NCI-H1105 (cell line): ENCODE measurements at places on chromosomes 3 and 15.

GRCh38 chr3:3578718-3579117 is 220.5 kb upstream of the LRRN1 start:
- no peak for DNase-seq

DNA sequence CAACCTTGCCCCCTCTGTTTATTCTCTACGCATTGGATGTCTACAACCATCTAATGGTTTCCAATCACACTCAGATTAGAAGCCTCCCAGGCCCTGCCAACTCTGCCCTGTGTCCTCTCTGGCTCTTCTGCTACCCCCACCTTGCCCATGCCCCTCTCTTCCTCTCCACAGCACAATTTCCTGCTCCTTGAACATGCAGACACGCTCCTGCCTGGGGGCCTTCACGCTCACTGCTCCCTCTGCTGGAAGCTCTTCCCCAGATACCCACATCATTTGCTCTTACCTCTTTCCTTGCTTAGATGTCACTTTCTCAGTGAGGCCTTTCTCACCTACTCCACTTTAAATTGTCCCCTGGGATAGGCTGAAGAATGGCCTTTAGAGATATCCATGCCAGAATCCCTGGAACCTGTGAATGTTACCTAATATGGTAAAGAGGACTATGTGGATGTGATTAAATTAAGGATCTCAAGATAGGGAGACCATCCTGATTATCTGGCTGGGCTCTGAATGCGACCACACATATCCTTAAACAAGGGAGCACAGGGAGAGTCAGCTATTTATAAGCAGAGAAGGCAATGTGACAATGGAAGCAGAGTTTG is 9.9 kb downstream of the KY start:
- no peak for DNase-seq

GRCh38 chr3:175695251-175695650 is 836.1 kb downstream of the NAALADL2 start:
- no peak for DNase-seq

- no peak for DNase-seq
These were observed 82.8 kb downstream of the SLCO3A1 start for GRCh38 chr15:91936182-91936775.

DNA sequence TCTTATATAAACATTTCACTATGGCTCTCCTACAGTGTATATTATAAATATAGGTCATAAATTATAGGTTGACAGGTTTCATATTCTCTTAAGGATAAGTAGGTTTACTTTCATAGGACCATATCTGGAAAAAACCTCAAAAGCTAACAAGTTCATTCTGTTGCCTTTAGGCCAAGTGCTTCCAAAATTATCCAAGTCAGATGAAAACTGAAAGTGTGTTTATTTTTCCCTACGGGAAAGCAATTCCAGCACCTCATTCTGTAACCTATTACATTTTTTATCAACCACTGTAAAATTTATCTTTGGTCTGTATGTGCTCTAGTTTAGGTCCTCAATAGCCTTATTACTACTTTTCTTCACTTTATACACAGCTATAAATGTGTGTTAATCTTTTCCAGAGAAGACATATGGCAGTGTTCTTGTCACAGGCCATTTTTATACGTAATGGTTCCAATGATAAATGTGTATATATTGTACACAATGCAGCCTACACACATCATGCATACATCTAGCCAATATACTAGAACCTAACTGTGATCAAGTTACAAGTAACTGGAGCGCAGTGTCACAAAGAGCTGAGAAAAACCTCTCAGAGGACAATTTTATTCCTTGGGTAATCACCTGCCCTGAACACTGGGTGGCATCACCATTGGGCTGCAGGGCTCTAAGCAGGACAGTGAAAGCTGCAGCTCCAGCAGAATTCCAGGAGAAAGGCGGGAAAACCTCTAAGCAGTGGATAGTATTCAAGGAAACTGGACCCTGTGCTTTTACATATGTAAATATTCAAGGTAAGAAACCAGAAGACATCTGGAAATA is 251.3 kb downstream of the CTNNB1 start:
- no peak for DNase-seq

GRCh38 chr3:184643442-184643841 is 68.4 kb downstream of the MAGEF1 start:
- DNase-seq: no peak

DNA sequence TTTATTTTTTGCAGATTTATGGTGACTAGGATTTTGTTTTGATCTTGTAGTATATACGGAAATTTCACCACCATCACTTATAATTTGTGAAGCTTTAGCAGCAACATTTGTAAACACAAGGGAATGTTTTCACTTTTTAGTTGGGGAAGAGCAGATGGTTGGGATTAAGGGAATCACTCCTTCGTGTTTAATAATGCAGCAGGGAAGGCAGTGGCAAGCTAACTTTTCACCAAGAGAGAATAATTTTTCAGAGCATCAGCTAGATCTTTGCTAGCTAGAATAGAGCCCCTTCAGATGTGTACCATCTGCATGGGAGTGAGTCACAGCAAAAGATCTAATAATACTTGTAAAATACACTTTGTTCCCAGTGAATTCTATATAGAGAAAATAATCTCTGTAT is 632.7 kb downstream of the CADM2 start:
- DNase-seq: no peak

DNA sequence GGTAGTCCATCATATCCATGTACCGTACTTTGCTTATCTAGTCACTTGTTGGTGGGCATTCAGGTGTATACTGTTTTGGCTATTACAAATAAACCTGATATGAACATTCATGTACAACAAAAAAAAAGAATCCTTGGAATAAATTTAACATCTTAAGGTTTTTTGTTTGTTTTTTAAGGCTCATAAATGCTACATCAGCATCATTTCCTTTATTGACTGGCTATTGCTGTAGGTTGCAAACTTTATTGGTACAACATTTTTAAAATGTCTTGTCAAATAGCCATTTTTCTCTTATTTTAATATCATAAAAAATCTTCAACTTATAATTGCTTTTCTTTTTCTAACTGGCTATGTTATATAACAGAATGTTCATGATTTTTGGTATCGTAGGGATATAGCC is 16.2 kb downstream of the DHFR2 start:
- no peak for DNase-seq

DNA sequence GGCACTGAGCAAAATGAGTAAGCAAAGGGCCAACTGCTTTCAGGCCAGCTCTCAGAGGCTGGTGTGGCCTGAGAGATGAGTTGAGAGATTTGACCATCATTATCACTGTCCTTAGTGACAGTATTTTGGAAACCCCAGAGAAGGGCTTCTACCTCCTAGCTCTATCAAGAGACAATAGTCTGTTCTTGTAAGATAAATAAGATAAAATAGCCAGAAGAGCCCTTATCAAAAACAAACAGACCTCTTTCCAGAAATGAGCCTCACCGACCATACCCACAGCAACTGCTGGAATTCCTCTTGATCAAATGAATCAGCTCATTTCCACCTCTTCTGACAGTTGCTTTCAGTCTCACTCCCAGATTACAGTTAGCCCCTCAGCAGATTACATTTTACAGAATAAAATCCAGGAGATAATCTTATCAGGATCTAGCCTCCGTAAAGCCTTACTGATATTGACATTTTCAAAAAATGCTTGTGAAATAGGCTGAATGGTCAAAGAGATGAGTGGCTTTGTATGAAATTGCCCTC is 4.5 kb downstream of the HDC start:
- DNase-seq: no peak
